Globus pallidus (tissue), 1 donor: ENCODE measurements at places on chromosomes 1 and 21.
A peak's percentile ranks its signal among the peaks of the same experiment; 100 is the strongest.

DNA sequence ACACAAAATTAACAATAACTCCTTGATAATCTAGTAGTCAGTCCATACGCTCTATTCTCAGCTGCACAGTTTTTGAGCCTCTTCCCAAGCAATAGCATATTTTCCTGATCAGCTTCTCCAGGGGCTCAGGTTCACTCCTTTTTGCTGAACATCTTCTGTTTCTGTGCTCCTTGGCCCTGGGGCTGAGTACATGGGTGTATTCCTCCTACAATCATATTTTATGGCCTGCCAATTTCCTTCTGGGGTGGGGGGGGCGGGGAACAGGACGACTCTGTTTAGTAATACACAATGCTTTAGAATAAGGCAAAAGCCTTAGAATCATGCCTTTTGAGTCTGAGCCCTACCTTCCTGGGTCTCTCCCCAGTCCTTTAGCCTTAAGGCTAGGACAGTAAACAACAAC, 8.5 kb downstream of the CLDN19 start:
- no peak for DNase-seq

GRCh38 chr1:167681024-167681423, 40.8 kb upstream of the MPZL1 start:
- no peak for DNase-seq

GRCh38 chr1:150271291-150271959, 1.2 kb upstream of the C1orf54 start:
- DNase-seq: no peak

DNA sequence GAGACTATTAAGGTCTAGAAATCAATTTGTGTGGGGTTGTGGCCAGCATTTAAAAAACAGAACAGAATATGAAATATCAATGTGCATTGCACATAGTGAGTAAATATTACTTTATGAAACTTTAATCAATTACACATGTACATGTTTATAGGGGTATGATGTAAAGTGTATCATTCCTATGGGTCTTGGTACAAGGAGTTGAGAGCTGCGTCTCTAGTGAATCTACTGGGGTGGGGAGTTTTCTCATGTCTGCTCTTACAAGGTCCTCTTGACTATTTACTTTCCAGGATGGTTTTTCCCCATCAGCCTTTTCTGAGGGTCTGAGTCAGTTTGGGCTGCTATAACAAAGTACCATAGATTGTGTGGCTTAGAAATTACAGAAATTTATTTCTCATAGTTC, 75.8 kb downstream of the BACH1 start:
- no peak for DNase-seq

DNA sequence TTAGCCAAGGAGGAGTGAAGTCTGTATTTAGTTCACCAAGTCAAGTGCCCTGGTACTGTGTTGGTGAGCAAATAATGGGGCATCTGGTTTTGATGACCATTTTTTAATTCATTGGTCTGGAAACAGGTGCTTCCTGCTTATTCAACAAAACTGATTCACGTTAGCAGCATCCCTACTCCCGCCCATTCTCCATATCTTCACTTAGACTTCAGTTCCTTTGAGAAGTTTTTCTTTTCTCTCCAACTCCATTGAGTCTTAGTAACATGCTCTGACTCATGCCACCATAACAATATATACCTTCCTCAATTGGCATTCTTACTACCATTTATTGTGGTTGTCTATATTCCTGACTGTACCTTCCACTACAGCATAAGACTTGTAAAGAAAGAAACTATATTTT, 468.9 kb downstream of the DPYD start:
- no peak for DNase-seq

DNA sequence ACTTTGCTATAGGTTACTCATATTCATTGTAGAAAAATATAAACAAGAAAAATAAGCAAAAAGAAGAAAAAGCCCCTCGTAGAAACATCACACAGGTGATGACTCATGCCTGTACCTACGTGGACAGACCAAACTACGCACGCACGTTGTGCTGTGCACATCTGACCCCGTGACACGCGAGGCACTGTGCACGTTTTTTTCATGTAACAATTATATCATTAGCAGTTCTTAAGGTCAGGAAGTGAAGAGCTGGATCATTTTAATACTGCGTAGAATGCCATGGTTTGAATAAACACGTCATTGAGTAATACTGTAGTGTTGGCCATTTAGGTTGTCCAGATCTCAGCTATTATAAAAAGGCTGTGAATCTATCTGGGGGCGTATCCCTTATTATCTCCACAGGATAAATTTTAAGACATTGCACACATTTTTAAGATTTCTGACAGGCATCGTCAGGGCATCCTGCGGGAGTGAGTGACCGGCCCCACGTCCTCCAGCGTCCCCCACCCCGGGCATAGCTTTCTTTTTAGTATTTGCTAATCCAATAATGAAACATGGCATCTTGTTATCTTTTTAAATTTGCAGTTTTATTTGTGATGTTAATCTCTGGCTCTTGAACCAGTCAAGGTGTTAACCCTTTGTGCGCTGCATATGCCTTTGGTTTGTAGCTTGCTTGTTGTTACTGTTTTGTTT, 23.4 kb upstream of the ADARB1 start:
- no peak for DNase-seq

GRCh38 chr1:164914208-164914607, 355.2 kb downstream of the PBX1 start:
- DNase-seq: peak; percentile 64

- no peak for DNase-seq
Measured at GRCh38 chr1:182634306-182635072, 30.3 kb upstream of the RGS16 start.

GRCh38 chr1:234967121-234967520, 161.5 kb downstream of the TOMM20 start:
- no peak for DNase-seq

- no peak for DNase-seq
Measured at GRCh38 chr1:201213106-201213770, 22.6 kb downstream of the IGFN1 start.

DNA sequence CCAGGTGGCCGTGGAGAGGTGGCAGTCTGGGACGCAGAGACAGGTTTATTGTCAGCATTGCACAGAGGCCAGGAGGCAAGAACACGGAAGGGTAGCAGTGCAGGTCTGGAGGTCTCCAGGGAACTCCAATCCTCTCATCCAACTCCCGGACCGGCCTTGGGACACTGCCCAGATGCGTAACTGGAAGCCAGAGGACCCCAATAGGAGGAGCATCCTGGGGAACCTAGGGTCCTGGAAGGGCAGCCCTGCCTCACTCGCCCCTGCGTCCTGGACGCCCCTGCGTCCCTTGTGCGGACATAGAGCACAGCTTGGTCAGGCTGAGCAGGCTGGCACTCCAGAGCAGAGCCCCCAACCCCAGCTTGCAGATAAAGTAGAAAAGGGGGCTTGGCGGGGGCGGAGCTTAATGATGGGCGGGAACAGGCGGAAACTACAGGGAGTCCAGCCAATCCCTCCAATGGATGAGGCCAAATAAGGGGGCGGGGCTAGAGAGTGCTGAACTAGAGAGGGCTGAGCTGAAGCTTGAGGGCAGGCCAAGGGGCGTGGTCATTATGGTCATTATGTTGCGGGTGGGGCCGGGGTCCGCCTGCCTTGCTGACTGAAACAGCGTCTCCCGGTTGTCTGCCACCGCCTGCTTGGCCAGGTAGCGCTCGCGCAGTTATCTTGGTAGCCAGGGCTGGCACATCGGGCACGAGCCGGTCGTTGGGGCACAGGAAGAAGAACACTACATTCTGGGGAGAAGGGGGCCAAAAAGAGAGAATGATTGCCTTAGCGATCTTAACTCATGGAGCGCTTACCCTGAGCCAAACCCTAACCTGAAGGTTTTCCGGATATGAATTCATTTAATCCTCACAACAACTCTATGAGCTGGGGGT, 3.7 kb upstream of the ARHGEF19 start:
- peak; percentile 55 for DNase-seq

GRCh38 chr1:204834752-204835151, 35.9 kb upstream of the NFASC start:
- no peak for DNase-seq
